PC-9 (cell line): ENCODE measurements at places on chromosomes 13 and 19. TPM values are rescaled to one million over a fixed set of nuclear protein-coding genes. Genes with fewer than 3 reads are reported as not detected.

DNA sequence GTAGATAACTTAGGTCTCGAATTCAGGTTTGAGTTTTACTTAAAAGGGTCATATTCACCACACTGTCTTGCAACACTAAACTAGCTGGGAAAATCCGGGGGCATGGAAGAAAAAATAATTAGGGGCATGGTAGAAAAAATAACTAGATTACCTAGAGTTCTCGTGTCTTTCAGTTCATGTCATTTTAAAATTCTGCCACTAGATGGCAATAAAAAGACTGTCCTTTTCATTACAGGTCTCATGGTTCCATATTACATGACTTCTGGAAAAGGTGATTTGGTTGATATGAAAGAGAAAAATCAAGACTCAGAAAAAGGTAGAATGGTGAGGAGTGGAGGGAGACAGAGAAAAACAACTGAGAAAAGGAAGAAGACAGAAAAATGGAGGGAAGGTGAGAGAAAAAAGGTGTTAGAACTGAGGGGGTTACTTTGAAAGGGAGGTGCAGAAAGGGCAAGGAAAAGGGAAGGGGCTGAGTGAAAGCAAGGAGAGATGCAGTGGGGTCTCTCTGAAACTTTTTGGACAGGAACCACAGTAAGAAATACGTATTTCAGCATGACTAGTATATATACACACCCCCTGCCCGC is 299.0 kb downstream of the KLF12 start:
- DNase-seq = no peak
- no peaks in the 10 kb centered on the region for H3K36me3 ChIP-seq
- no peak overlapping the region for H3K4me3 ChIP-seq
- H3K27ac ChIP-seq = no peak overlapping the region
- no peaks in the 10 kb centered on the region for H3K27me3 ChIP-seq

DNA sequence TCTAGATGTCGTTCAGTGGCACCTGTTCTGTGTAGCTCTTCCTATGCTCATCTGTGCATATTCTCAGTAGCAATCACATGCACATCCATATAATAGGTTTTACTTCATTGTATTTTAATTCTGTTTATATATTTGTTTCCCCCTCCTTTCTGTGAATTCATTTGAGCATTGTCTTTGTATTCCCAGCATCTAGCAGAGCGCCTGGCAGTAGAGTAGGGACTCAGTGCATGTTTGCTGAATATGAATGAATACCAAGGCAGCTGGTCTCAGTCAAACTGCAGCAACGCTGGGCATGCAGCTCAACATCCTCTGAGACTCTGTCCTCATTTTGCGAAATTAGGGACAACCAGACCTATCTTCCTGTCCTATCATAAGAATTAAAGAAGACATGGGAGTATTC is 330.1 kb downstream of the SPRY2 start:
- DNase-seq = no peak
- no peak overlapping the region for H3K27ac ChIP-seq
- H3K27me3 ChIP-seq = no peaks in the 10 kb centered on the region
- H3K4me3 ChIP-seq = no peak overlapping the region
- no peaks in the 10 kb centered on the region for H3K36me3 ChIP-seq

DNA sequence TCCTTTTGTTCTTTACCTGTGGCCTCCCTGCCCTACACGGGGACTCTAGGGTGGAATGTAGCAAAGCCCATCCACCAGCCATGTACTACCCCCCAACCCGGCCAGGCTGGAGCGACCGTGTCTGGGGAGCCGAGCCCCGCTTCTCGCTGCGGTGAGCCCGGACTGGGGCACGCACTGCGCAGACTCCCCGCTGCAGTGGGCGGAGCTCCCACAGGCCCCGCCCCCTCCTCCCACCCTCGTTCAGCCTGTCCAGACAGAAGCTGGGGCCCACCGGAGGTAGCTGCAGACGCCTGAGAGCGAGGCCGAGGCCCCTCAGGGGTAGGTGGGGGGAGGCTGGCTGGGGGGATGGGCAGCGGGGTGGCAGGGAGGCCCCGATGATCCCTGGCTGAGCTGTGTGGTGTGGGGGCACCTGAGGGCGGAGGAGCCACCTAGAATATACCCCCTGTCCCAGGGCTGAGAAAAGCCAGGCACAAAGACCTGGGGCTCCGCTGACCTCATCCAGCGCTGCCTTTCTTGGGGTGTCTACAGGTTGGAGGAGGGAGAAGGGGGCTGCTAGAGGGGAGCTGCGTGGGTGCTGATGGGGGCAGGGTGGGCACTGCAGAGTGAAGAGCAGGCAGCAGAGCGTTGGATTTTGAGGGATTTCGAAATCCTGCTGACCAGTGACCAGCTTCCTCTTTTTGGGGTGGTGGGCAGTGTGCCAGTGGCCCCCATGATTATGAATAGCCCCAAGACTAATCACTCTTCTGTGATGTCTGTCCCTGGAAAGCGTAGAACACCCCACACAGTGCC is 17.3 kb downstream of the PLD3 start:
- H3K27me3 ChIP-seq = no peaks in the 10 kb centered on the region
- H3K27ac ChIP-seq = no peak overlapping the region
- H3K4me1 ChIP-seq = 0 out of 2 replicates have a peak, but pooled peaks cover 4% of the 10 kb centered on the region
- H3K36me3 ChIP-seq = no peaks in the 10 kb centered on the region
- H3K4me3 ChIP-seq = peak overlapping the region; percentile 60

GRCh38 chr19:33684538-33685232 is 62.9 kb downstream of the CHST8 start:
- H3K27me3 ChIP-seq = peaks cover 98% of the 10 kb centered on the region
- DNase-seq = no peak
- H3K4me3 ChIP-seq = no peak overlapping the region
- H3K4me1 ChIP-seq = no peaks in the 10 kb centered on the region

DNA sequence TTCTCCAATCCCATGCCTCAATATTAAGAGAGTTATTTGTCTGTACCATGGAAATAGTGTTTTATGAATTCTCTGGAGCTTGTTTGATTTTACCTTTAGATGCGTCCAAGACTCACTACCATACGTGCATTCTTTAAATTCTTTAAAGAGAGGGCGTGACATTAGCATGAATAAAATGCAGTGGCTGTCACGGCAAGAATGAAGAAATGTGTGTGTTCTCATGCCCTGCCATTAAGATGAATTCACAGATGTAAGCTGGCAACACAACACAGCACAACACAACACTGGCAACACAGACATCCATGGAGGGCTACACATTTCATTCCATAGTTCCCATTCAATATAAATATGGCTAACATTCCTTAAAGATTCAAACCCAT is 213.4 kb downstream of the ENOX1 start:
- H3K36me3 ChIP-seq = no peaks in the 10 kb centered on the region
- H3K4me1 ChIP-seq = peaks cover 1% of the 10 kb centered on the region
- H3K4me3 ChIP-seq = no peak overlapping the region
- peak; percentile 19 for DNase-seq
- H3K27me3 ChIP-seq = no peaks in the 10 kb centered on the region

DNA sequence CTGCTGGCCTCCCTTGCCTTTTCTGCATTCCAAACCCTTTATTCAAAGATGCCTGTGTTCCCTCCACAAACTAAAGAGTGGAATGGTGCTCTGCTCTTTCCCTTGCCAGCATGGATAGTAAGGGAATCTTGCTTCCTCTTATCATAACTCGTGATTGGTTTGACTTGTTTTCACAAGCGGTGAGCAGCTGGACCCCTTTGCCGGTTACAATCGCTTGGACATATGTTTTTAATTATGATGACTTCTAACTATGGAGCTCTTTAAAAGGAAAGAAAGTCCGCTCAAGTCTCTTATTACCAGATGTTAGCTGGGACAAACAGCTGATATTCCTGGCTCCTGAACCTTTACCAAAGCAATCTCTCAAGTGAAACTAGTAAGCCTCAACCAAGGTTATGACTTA is 1094.7 kb downstream of the UQCRFS1 start:
- no peaks in the 10 kb centered on the region for H3K36me3 ChIP-seq
- DNase-seq = no peak
- no peak overlapping the region for H3K27ac ChIP-seq
- H3K4me3 ChIP-seq = no peak overlapping the region

DNA sequence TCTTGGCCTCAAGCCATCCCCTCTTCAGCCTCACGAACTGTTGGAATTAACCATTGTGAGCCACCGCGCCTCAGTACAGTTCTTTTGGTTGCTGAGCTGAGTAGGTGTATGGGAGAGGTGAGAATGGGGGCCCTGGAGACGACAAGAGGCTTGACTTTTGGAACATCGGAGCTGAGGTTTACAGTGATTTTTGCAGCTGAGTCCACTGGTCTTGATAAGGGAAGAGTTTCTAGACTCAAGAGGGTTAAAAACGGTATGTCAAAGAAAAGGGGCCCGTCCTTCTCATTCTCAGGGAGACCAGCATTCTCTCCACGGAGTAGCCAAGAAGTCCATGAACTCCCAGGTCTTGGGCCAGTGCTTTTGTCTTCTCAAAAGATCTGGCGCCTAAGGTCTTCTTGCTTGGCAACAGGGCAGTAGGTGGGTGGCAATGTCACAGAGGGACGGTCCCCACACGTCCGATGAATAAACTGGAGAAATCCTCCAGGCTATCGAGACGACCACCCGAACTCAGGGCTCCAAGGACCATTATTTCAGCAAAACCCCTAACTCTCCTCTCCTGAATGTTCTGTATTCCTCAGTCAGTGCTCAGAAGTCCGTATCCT is 6.4 kb upstream of the QTRT1 start:
- H3K27ac ChIP-seq = no peak overlapping the region
- H3K36me3 ChIP-seq = 0 out of 2 replicates have a peak, but pooled peaks cover 2% of the 10 kb centered on the region
- DNase-seq = peak; percentile 25
- H3K4me3 ChIP-seq = no peak overlapping the region
- no peaks in the 10 kb centered on the region; the same call in 1 of the 2 replicates for H3K4me1 ChIP-seq
- H3K27me3 ChIP-seq = 0 out of 2 replicates have a peak, but pooled peaks cover 14% of the 10 kb centered on the region

ZNF419 gene
- 12.9 and 15.2 TPM in 2 replicates for total RNA-seq

NRTN gene
- total RNA-seq = 1.9 and 3.5 TPM in 2 replicates

ZNF541 gene
- total RNA-seq = not detected in 2 replicates

IZUMO1 gene
- total RNA-seq = 2.2 and 3.0 TPM in 2 replicates

PCDH9 gene
- 0.37 and 0.55 TPM in 2 replicates for total RNA-seq

UBE2L5 gene
- not detected in 2 replicates for total RNA-seq
